Pancreas (tissue), 10 donors: ENCODE measurements at places on chromosomes 2 and 18. TPM values are rescaled to one million over a fixed set of nuclear protein-coding genes. Genes with fewer than 3 reads are reported as not detected.

NT5C1B gene
- total RNA-seq: not detected

ZNF892 gene
- 2.7 TPM for total RNA-seq

STARD6 gene
- total RNA-seq: not detected

PROKR1 gene
- total RNA-seq: not detected

GRCh38 chr2:101145406-101145805, 5.8 kb downstream of the TBC1D8 start:
- no peak overlapping the region for H3K27ac ChIP-seq
- peaks cover 22% of the 10 kb centered on the region for H3K4me1 ChIP-seq

GRCh38 chr2:240431661-240432424, 3.6 kb upstream of the GPC1 start:
- DNase-seq: peak; percentile 10
- no peaks in the 10 kb centered on the region for H3K36me3 ChIP-seq
- no peak overlapping the region for H3K27ac ChIP-seq
- no peaks in the 10 kb centered on the region for H3K27me3 ChIP-seq
- no peaks in the 10 kb centered on the region for H3K4me1 ChIP-seq

DNA sequence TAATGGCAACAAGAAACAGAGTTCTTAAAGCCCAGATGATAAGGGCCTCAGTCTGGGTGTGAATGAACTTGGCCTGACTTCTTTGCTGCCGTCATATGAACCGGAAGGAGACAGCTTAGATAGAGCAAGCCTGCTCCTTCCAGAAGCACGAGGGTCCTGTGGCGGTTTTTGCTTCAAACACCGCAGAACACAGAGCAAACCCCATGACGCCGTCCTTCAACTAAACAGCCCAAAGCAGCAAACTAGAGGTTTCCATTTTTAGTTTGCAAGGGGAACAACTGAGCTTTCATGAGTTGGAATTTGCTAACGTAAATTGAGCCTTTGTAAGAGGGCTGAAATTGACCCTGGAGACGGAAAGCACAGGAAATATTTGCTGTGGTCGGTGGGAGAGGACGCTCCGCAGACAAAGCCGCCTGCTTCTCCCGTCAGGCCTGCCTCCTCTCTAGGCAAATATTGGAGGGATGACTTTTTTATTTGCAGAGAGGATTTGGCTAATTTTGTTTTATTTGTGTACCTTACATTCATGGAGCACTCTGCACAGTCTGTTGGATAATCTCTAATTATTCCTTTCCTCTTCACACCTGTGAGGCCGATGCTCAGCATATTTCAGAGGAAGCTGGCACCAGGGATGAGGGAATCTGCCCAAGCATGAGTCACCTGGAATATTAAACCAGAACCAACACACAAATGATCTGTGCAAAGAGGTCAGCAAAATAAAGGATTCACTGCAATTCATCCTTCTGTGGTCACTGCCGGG, 134.0 kb upstream of the NCK2 start:
- DNase-seq: no peak
- no peaks in the 10 kb centered on the region for H3K36me3 ChIP-seq
- H3K4me3 ChIP-seq: no peak overlapping the region
- H3K27me3 ChIP-seq: no peaks in the 10 kb centered on the region
- H3K4me1 ChIP-seq: peaks cover 19% of the 10 kb centered on the region

- H3K4me3 ChIP-seq: no peak overlapping the region
- H3K27ac ChIP-seq: peak overlapping the region; percentile 75
- H3K27me3 ChIP-seq: no peaks in the 10 kb centered on the region
- H3K4me1 ChIP-seq: peaks cover 27% of the 10 kb centered on the region
Observed at GRCh38 chr2:111944531-111945210, 46.3 kb downstream of the MERTK start.

DNA sequence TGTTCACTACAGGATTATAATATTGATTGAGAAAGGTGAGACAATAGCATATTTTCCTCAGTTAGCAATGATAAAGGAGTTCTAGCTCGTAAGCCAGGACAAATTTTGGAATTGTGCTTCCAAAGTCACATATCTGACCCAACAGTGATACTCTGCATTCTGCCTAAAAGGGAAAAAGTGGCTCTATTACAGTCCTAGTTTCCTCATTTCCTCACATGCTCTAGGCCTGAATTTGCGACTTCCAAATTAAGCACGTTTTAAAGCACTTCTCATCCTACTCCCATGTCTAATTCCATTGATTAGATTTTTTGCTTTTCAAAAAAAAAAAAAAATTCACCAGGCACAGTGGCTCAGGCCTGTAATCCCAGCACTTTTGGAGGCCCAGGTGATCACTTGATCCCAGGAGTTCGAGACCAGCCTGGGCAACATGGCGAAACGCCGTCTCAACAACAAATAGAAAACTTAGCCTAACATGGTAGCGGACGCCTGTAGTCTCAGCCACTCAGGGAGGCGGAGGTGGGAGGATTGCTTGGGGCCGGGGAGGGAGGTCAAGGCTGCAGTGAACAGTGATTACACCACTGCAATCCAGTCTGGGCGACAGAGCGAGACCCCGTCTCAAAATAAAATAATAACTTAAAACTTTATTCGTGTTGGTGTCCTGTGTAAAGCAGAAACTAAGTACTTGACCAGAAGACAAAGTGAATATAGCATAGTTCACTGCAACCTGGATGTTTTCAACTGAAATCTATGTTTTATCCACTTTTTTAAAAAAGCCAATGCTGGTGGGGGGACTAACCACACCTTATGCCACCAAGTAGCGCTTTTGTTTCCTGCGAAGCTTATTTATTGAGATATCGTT, 1.5 kb downstream of the ESCO1 start:
- no peak overlapping the region for H3K27ac ChIP-seq
- H3K4me3 ChIP-seq: peak overlapping the region; percentile 95
- DNase-seq: no peak

DNA sequence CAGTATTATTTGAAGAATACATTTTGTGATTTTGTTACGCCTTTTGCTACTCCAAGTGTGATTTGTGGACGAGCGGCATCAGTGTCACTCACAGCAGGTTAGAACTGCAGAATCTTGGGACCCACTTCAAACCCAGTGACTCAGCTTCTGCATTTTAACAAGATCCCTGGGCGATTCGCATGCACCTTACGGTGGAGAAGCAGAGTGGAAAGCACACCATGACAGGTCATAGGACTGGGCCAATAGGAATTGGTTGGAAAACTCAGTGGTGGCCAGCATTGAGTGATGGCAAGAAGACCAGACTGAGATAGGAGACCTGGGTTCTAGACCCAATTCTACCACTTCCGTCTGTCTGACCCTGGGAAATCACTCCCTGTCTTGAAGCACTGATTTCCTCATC, 26.3 kb downstream of the CTLA4 start:
- H3K4me3 ChIP-seq: no peak overlapping the region
- H3K4me1 ChIP-seq: no peaks in the 10 kb centered on the region
- no peaks in the 10 kb centered on the region for H3K27me3 ChIP-seq
- H3K36me3 ChIP-seq: no peaks in the 10 kb centered on the region

DNA sequence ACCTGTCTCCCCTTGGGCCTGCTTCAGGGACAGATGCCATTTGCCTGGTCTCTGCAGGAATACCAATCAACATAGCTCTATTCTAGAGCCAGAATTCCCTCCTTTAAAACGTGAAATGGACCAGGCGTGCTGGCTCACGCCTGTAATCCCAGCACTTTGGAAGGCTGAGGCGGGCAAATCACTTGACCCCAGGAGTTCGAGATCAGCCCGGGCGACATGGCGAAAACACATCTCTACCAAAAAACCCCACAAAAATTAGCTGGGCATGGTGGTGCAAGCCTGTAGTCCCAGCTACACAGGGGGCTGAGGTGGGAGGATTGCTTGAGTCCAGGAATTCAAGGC, 127.0 kb downstream of the PLEKHM3 start:
- peaks cover 11% of the 10 kb centered on the region for H3K4me1 ChIP-seq
- no peaks in the 10 kb centered on the region for H3K36me3 ChIP-seq
- H3K4me3 ChIP-seq: no peak overlapping the region
- no peak for DNase-seq
- no peaks in the 10 kb centered on the region for H3K27me3 ChIP-seq
- H3K27ac ChIP-seq: no peak overlapping the region

GRCh38 chr18:32122039-32122438, 30.4 kb downstream of the RNF138 start:
- H3K27ac ChIP-seq: no peak overlapping the region
- H3K4me1 ChIP-seq: no peaks in the 10 kb centered on the region
- no peaks in the 10 kb centered on the region for H3K36me3 ChIP-seq
- no peaks in the 10 kb centered on the region for H3K27me3 ChIP-seq

- no peak for DNase-seq
- H3K27me3 ChIP-seq: no peaks in the 10 kb centered on the region
- no peaks in the 10 kb centered on the region for H3K4me1 ChIP-seq
- H3K36me3 ChIP-seq: no peaks in the 10 kb centered on the region
Observed at GRCh38 chr2:161733025-161733424, 108.8 kb downstream of the SLC4A10 start.

GRCh38 chr2:219628235-219628985, 980 bp downstream of the SLC4A3 start:
- H3K4me1 ChIP-seq: no peaks in the 10 kb centered on the region
- H3K27ac ChIP-seq: no peak overlapping the region
- DNase-seq: no peak

DNA sequence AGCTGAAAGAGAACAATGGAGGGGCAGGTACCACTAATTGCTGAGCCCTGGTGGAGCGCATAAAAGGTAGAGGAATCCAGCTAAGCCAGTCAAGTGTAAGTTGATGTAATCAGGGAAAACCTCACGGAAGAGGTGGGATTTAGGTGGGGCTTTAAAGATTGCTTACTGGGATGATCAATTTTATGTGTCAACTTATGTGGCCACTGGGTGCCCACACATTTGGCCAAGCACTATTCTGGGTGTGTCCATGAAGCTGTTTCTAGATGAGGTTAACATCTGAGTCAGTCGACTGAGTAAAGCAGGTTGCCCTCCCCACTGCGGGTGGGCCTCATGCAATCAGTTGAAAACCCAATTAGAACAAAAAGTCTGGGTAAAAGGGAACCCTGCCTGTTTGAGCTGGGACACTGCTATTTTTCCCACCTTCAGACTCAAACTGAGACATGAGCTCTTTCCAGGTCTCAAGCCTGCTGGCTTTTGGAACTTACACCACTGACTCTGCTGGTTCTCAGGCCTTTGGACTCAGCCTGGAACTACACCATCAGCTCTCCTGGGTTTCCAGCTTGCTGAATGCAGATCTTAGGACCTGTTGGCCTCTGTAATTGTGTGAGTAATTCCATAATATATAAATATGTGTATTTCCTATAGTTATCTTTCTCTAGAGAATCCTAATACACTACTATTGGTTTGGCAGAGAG, 67.3 kb downstream of the MYO5B start:
- H3K27me3 ChIP-seq: no peaks in the 10 kb centered on the region

DNA sequence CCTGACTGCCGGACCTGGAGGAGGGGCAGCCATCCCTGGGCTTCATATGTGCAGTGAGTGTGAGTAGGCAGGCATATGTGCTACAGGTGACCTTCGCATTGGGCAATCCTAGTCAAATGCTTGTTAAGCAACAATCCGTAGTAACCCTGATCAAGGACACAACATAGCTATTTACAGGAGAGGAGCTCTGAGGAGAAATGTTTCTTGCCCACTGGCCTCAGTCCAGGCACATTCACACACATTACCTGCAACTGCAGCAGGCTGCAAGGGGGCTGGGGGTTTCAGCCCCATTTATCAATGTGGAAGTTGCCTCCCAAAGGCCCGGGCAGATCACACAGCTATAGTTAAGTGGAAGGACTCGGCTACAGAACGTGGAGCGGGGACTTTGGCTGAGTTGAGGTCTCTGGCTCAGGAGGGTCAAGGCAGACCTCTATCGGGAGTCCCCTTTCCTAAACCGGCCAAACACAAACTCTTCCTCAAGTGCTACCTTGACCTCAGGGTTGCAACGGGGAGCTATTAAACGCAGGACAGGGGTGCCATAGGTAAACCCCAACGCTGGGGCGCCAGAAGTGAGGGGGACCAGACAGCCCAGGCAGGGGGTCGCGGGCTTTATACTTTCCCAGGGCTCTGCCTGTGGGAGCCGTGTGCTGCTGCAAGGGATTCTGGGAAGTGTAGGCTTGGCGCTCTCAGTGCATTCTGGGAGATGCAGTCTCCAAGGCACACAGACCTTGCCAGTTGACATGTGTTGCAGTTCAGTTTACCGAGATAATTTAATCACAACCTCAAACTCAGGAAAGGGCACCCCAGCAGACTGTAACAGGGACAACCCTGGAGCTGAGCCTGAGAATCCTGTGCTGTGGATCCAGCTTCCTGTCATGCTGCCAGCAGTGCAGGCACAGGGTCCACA, 9.4 kb downstream of the KHK start:
- H3K27me3 ChIP-seq: no peaks in the 10 kb centered on the region
- no peaks in the 10 kb centered on the region for H3K36me3 ChIP-seq
- H3K27ac ChIP-seq: no peak overlapping the region
- peak overlapping the region; percentile 10 for H3K4me3 ChIP-seq
- no peaks in the 10 kb centered on the region for H3K4me1 ChIP-seq
- DNase-seq: peak; percentile 71

DNA sequence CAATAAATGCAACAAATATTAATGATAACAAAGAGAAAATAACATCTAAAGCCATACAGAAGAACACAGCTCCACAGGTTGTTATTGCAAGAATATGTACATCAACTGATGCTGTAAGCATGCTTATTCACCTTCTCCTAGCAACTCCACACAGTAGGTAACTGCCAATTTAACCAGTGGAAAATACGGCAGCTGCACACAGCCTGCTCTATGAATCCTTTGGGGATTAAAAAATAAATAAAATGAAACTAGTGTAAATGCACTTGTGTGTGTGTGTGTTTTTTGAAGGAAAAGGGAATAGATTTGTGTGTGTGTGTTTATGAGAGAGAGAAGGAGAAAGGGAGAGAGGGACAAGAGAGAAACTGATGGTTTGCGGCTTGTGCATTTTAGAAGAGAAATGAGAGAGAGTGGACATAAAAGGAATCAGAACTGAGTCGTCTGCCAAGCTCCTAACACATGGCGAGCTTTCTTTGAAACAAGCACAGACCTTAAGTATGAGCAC, 96.2 kb upstream of the PDE1A start:
- no peak overlapping the region for H3K4me3 ChIP-seq
- DNase-seq: no peak
- no peaks in the 10 kb centered on the region for H3K27me3 ChIP-seq
- no peak overlapping the region for H3K27ac ChIP-seq
- no peaks in the 10 kb centered on the region for H3K4me1 ChIP-seq

GRCh38 chr2:209426432-209426831, 2.6 kb downstream of the MAP2 start:
- no peak for DNase-seq
- H3K4me1 ChIP-seq: peaks cover 5% of the 10 kb centered on the region
- H3K36me3 ChIP-seq: no peaks in the 10 kb centered on the region
- H3K27me3 ChIP-seq: no peaks in the 10 kb centered on the region
- no peak overlapping the region for H3K4me3 ChIP-seq

- no peaks in the 10 kb centered on the region for H3K27me3 ChIP-seq
- no peak overlapping the region for H3K27ac ChIP-seq
- no peaks in the 10 kb centered on the region for H3K36me3 ChIP-seq
- no peaks in the 10 kb centered on the region for H3K4me1 ChIP-seq
- DNase-seq: no peak
Observed at GRCh38 chr2:106847366-106847765, 38.6 kb downstream of the ST6GAL2 start.

DNA sequence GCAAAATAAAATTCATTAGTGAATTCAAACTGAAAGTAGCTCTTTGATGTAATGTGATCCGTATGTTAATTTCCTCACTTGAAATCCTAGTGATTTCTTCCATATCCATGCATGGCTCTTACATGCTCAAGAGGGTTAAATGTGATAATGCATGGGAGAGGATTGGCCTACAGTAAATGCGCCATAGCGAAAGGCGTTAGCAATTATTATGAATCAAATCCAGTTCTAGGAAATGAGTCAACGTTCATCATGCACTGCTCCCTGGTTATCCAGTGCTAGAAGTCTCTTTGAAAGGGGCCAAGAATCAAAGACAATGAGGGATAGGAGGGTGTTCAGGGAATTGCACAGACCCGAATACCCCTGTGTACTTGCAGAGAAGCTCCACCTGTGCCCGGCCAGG, 101.4 kb upstream of the RASGRP3 start:
- no peaks in the 10 kb centered on the region for H3K36me3 ChIP-seq
- no peak overlapping the region for H3K4me3 ChIP-seq
- DNase-seq: no peak
- no peaks in the 10 kb centered on the region for H3K27me3 ChIP-seq
